Ascending aorta (tissue), 2 donors: ENCODE measurements at places on chromosomes 11 and 22.

- H3K27me3 ChIP-seq, result no peaks in the 10 kb centered on the region
- H3K27ac ChIP-seq, result no peak overlapping the region
- DNase-seq, result peak; percentile 50
- no peak overlapping the region for H3K4me3 ChIP-seq
Measured at GRCh38 chr22:47372111-47372581, 609.7 kb downstream of the TBC1D22A start.

GRCh38 chr11:116062490-116063171, 558.4 kb upstream of the CADM1 start:
- no peaks in the 10 kb centered on the region for H3K27me3 ChIP-seq
- DNase-seq, result no peak
- H3K4me3 ChIP-seq, result no peak overlapping the region
- no peak overlapping the region for H3K27ac ChIP-seq

DNA sequence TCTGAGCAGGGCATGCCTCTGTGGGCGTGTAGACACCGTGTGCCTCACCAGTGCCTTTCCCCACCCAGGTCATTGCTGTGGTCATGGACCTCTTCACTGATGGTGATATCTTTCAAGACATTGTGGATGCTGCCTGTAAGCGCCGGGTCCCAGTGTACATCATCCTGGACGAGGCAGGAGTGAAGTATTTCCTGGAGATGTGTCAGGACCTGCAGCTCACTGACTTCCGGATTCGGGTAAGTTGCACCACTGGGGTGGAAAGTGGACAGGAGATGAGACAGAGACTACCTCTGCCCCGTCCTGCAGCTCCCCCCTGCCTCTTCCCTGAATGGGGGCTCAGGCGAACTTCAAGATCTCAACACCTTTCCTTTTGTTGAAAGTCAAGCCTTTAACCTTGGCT, 24.3 kb downstream of the FAM83F start:
- H3K36me3 ChIP-seq, result no peaks in the 10 kb centered on the region
- H3K27me3 ChIP-seq, result no peaks in the 10 kb centered on the region
- no peak for DNase-seq
- no peak overlapping the region for H3K4me3 ChIP-seq
- no peak overlapping the region for H3K27ac ChIP-seq

DNA sequence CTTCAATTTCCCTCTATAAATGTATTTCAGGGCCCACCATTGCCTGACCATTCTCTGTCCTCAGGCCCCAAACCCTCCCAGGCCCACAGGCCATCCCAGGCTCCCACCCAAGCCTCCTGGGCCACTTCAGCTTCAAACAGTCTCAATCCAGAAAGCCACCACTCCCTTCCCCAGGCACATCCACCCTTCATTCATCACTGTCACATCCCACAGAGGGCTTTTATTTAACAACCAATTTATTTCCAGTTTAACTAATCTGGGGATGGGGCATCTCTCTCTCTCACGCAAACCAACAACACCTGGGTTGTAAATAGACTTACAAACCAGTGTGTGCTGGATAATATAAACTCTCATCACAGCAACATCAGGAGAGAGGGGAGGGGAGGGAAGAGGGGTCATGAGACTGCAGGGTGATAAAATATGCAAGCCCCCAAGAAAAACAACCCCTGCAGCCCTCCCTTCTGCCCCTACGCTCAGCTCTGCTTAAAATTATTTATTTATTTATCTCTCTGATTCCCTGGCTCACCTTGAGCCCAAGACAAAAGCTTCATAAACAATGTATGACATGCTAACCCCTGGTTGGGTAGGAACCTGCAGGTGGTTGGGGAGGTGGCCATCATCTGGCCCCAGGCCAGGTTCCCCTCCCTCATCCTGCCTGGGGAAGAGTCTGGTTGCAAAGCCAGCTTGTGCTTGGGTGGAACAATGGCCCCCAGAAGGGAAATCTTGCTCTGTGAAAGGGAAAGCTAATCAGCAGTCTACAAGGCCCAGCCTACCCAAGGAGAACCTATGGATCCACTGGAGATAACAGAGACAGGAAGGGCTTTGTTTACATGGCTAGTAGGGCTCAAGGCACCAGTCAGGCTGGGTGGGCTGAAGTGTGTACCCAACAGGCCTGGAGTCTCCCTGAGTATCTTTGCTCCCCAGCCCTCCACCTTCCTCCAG, 359.2 kb downstream of the BUD13 start:
- H3K4me1 ChIP-seq, result no peaks in the 10 kb centered on the region
- H3K27ac ChIP-seq, result no peak overlapping the region
- H3K36me3 ChIP-seq, result no peaks in the 10 kb centered on the region
- no peak overlapping the region for H3K4me3 ChIP-seq
- H3K27me3 ChIP-seq, result no peaks in the 10 kb centered on the region

- peaks cover 59% of the 10 kb centered on the region for H3K36me3 ChIP-seq
- no peak overlapping the region for H3K4me3 ChIP-seq
- DNase-seq, result no peak
- H3K4me1 ChIP-seq, result peaks cover 17% of the 10 kb centered on the region
- H3K27me3 ChIP-seq, result no peaks in the 10 kb centered on the region
Measured at GRCh38 chr11:11964774-11965150, 43.7 kb downstream of the DKK3 start.

DNA sequence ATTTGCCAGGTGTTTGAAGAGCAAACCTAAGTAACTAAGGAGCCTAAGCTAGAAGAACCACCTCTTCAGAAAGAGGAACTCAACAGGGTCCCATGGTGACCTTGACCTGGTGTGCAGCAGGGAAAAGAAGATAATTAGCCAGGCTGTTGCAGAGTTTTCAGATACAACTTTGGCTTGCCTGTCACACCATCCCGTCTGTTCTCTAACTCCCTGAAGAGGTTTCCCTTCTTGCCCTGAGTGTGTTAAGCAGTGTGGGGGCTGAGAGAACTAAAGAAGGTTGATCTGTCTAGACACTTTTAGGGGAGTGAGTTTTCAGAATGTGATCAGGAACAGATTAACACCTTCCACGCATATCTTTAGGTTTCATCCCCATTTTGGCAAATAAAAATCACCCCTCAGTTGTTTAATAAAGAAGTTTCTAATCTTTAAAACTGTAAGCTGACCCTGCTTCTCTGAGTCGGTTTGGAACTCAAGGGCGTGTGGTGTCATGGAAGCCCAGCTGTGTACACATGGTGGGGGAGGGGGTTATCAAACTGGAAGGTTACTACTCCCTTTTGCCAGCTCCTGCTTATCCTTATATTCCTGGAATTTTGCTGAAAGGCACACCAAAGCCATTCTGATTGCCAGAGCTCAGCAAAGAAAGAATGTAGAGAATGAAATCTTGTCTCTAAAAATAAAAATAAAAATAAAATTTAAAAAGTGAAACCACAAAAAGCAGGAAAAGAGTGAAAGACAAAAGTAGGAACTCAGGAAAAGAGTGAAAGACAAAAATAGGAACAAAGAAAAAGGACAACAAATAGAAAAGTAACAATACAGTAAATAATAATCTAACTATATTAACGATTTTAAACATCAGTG, 70.2 kb downstream of the DBX1 start:
- H3K36me3 ChIP-seq, result peaks cover 74% of the 10 kb centered on the region
- peaks cover 9% of the 10 kb centered on the region for H3K4me1 ChIP-seq
- no peak for DNase-seq

GRCh38 chr11:2582351-2582945, 117.3 kb downstream of the KCNQ1OT1 start:
- no peak overlapping the region for H3K27ac ChIP-seq
- H3K27me3 ChIP-seq, result no peaks in the 10 kb centered on the region
- H3K36me3 ChIP-seq, result no peaks in the 10 kb centered on the region
- no peaks in the 10 kb centered on the region for H3K4me1 ChIP-seq
- DNase-seq, result peak; percentile 52

DNA sequence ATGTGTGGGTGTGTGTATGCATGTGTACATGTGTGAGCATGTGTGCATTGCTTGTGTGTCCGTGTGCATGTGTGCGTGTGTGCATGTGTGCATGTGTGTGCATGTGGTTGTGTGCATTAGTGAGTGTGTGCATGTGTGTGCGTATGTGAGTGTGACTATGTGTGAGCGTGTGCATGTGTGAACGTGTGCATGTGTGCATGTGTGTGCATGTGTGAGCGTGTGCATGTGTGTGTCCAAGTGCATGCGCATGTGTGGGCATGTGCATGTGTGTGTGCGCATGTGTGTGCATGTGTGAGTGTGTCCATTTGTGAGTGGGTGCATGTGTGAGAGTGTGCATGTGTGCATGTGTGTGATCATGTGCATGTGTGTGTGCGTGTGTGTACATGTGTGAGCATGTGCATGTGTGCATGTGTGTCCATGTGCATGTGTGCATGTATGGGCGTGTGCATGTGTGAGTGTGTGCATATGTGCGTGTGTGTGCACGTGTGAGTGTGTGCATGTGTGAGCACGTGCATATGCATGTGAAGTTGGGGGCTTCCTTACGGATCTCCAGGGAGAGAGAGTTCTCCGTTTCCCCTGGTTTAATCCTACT, 95.8 kb downstream of the ST3GAL4 start:
- no peaks in the 10 kb centered on the region for H3K27me3 ChIP-seq
- H3K36me3 ChIP-seq, result no peaks in the 10 kb centered on the region
- H3K4me3 ChIP-seq, result no peak overlapping the region
- DNase-seq, result no peak

- peaks cover 10% of the 10 kb centered on the region for H3K36me3 ChIP-seq
- no peaks in the 10 kb centered on the region for H3K27me3 ChIP-seq
- H3K4me1 ChIP-seq, result no peaks in the 10 kb centered on the region
- DNase-seq, result peak; percentile 42
- peak overlapping the region; percentile 95 for H3K27ac ChIP-seq
Measured at GRCh38 chr11:57597916-57598830, 688 bp downstream of the SERPING1 start.

DNA sequence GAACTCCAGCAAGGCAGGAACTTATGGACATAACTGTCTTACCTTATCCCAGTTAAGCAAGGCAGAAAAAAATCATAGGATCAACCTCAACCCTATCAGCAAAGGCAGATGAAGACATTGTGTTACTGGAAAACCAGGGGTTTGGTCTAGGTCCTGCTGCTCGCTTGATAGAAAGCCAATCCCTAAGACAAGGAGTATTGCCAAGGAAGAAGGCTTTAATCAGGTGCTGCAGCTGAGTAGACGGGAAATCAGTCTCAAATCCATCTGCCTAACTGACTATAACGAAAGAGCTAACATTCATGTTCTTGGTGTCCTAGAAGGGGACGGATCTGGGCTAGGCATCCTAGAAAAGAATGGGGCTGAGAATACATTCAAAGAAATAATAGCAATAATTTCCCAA, 1158.7 kb upstream of the CNTN5 start:
- no peaks in the 10 kb centered on the region for H3K4me1 ChIP-seq
- DNase-seq, result no peak
- no peaks in the 10 kb centered on the region for H3K27me3 ChIP-seq
- no peak overlapping the region for H3K4me3 ChIP-seq
- H3K27ac ChIP-seq, result no peak overlapping the region
- no peaks in the 10 kb centered on the region for H3K36me3 ChIP-seq

DNA sequence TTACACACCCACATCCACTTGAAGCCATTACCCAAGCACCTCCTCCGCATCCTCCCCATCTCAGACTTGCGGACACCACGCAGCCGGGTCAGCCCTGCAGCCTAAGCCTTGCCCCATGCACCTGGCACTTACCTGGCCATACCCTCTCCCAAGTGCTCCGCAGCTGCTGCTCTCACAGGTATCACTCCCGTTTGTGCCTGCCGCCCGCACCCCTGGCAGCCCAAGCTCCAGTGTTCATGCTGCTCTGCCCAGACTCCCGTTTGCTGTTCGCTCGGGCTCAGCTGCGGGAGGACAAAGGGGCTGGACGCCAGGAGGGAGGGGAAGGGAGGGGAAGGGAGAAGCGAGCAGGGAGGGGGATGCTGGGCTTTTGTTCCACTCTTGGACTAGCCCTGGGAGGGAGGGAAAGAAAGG, at the start of gene KLHL35:
Gene KLHL35, minus strand, starts transcription at position 293 of the 411 bp plus-strand sequence. CDS start 2,574 bp downstream, outside the sequence.
- H3K4me1 ChIP-seq, result peaks cover 6% of the 10 kb centered on the region
- H3K27me3 ChIP-seq, result no peaks in the 10 kb centered on the region
- no peak for DNase-seq

DNA sequence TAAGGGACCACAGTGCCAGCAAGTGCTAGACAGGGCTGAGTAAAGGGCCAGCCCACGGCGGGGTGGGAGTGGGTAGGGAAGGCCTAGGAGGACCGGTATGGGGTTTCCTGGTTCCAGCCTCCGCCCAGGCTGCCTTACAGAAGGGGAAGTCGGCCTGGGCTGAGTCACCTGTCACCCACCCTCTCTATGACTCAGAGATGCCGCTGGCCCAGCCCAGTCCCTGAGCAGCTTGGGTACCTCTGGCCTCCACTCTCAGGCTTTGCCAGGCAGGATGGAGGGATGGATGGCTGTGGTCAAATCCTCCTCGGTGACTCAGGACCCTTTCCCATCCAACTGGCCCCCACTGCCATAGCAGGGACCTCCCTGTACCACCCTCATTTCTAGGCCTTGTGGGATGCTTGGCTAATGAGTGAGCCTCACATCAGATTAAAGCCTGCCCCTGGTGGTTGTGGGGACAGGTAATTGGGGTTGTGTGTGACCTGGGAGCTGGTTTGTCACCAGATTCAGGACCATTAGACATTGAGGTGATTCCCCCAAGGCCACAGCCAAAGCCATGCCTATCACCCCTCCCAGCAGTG, 13.9 kb downstream of the SLC35E4 start:
- peak; percentile 27 for DNase-seq
- H3K4me3 ChIP-seq, result no peak overlapping the region
- H3K27me3 ChIP-seq, result no peaks in the 10 kb centered on the region
- H3K4me1 ChIP-seq, result no peaks in the 10 kb centered on the region

GRCh38 chr11:117606790-117607189, 190.2 kb downstream of the DSCAML1 start:
- DNase-seq, result no peak
- H3K36me3 ChIP-seq, result no peaks in the 10 kb centered on the region
- H3K4me3 ChIP-seq, result no peak overlapping the region
- no peaks in the 10 kb centered on the region for H3K4me1 ChIP-seq
- H3K27me3 ChIP-seq, result no peaks in the 10 kb centered on the region
- no peak overlapping the region for H3K27ac ChIP-seq

- no peak for DNase-seq
- no peak overlapping the region for H3K27ac ChIP-seq
- no peaks in the 10 kb centered on the region for H3K27me3 ChIP-seq
- H3K4me3 ChIP-seq, result no peak overlapping the region
- H3K4me1 ChIP-seq, result no peaks in the 10 kb centered on the region
Measured at GRCh38 chr11:93403930-93404329, 73.4 kb downstream of the DEUP1 start.

- no peaks in the 10 kb centered on the region for H3K27me3 ChIP-seq
- no peak overlapping the region for H3K4me3 ChIP-seq
Measured at GRCh38 chr11:9568161-9568853, 5.2 kb upstream of the WEE1 start.

DNA sequence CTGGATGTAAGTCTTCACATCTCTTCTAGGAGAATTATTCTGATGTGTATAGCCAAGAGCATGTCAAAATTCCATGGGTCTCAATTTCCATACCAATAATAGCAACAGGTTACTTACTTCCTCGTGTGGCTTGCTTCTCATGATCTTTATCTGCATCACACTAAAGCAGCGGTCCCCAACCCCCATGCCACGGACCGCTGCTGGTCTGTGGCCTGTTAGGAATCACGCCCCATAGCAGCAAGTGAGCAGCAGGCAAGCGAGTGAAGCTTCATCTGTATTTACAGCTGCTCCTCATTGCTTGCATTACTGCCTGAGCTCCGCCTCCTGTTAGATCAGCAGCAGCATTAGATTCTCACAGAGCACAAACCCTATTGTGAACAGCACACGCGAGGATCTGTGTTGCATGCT, 28.9 kb upstream of the SLC25A1 start:
- H3K27ac ChIP-seq, result no peak overlapping the region
- peaks cover 7% of the 10 kb centered on the region for H3K36me3 ChIP-seq
- no peaks in the 10 kb centered on the region for H3K4me1 ChIP-seq
- no peaks in the 10 kb centered on the region for H3K27me3 ChIP-seq
- no peak overlapping the region for H3K4me3 ChIP-seq
- DNase-seq, result no peak

GRCh38 chr11:116180806-116181600, 591.8 kb downstream of the BUD13 start:
- H3K4me3 ChIP-seq, result no peak overlapping the region
- H3K4me1 ChIP-seq, result no peaks in the 10 kb centered on the region
- no peaks in the 10 kb centered on the region for H3K27me3 ChIP-seq
- no peaks in the 10 kb centered on the region for H3K36me3 ChIP-seq
- no peak overlapping the region for H3K27ac ChIP-seq
